GDM1 (cell line): ENCODE measurements at places on chromosomes 5 and 9.

DNA sequence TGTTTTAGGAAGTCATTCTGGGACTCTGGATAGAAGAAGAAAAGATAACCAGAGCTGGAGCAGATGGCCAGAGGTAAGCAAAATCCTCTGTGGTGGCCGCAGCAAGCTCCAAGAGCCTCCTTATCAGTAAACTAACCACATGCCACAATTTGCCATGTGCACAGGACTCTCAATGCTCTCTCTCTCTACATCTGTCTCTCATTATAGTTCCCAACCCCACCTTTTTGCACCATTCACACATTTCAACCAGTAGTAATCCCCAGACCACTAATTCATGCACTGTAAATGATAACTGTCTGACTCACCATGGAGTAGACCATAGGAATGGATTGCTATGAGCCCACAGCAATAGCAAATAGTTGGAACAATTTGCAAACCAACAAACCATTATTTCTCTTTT is 526.1 kb downstream of the TLR4 start:
- no peak for DNase-seq

DNA sequence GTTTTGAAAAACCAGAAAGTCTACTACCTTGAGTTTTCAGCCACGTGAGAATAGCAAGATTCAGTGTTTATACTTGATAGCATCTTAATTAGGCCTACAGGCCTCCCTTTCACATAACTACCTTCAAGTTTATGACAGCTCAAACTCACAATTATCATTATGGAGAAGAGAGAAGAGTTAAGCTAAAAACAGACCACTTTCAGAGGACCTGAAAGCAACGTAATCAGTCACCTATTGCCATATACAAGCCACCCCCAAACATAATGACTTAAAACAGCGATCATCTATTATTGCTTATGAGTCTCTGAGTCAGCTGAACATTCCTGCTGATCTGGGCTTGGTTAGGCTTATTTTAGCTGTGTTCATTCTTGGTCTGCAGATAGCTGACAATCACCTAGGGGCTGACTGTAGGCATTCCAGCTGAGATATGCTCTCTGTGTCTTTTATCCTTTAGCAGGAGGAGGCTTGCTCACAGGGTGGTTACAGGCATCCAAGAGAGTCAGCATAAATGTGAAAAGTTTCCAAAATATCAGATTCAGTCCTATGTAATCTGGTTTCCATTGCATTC is 130.9 kb downstream of the COX7C start:
- DNase-seq: no peak

DNA sequence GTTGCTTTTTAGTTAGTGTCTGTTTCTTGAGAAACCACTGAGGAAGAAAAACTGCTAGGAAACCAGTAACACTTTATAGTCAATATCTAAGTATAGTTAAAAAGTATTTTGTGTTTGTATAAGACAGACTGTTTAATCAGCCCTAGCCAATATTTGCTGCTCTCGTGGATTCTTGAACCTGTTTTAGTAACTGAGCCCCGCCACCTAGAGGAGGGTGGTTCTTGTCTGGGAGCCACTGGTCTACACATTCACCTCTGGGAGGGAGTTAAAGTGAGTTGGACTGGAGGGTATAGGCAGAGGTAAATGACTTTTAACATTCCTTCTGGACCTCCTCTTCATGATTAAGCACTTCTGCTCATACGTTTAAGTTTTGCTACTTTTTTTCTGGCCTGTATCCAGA is 117.2 kb downstream of the SPATA31D1 start:
- no peak for DNase-seq

GRCh38 chr9:96006961-96007360 is 131.5 kb downstream of the ERCC6L2 start:
- no peak for DNase-seq

DNA sequence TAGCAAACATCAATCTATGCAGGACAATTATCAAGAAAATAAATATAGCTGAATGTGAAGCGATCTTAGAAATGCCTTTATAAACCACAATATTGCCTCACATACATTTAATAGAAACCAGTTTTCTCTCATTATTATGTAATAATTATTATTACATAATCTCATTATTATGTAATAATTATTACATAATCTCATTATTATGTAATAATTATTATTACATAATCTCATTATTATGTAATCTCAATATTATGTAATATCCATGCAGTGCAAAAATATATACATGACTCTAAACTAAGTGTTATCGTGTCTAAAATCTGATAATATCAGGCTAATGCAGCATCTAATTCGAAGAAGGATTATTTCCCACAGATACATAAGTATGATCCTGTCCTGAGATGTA is 563.9 kb upstream of the SEMA6A start:
- no peak for DNase-seq

DNA sequence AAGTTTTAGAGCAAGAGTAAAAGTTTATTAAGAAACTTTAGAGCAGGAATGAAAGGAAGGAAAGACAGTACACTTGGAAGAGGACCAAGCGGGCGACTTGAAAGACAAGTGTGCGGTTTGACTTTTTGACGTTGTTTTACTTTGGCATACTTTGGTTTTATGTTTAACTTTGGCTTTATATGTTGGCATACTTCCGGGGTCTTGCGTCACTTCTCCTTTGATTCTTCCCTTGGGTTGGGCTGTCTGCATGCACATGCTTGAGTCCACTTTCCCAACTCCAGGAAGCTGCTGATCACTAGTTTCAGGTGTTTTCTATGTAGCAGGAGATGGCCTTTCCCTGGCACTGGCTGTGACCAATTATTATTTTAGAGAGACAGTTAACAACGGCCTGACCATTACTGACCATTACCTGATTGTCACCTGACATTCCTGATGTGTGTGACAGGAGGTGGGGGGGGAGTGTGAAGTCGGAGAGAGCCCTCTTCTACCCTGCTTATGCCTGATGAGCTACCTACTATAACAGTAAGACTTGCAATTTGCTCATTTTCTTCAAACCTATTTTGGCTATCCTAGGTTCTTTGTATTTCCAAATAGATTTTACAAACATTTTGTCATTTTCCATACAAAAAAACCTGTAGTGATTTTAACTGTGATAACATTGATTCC is 45.5 kb downstream of the TNFSF8 start:
- DNase-seq: no peak

GRCh38 chr5:158344376-158344775 is 485.4 kb upstream of the CLINT1 start:
- DNase-seq: no peak

GRCh38 chr5:92836855-92837755 is 743.9 kb downstream of the NR2F1-AS1 start:
- no peak for DNase-seq

- peak; percentile 63 for DNase-seq
Measured at GRCh38 chr9:22050924-22051323, 41.8 kb upstream of the CDKN2B start.

- DNase-seq: no peak
Measured at GRCh38 chr9:95107001-95107749, 210.3 kb downstream of the FANCC start.

DNA sequence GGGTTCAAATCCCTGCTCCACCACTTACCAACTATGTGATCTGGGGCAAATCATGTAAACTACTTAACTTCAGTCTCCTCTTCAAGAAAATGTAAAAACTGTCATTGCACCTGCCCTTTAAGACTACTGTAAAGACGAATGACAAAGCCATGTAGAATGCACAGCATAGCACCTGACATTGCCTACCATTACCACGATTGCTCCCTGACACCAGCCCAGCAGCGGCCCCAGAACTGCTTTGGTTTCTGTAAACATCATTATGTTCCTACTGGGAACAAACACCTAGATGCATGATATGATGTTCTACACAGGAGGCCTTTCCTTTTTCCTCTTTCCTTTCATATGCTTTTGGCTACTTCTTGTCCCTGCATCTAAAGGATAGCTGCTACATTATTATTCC is 23.1 kb upstream of the PLPP6 start:
- DNase-seq: no peak

DNA sequence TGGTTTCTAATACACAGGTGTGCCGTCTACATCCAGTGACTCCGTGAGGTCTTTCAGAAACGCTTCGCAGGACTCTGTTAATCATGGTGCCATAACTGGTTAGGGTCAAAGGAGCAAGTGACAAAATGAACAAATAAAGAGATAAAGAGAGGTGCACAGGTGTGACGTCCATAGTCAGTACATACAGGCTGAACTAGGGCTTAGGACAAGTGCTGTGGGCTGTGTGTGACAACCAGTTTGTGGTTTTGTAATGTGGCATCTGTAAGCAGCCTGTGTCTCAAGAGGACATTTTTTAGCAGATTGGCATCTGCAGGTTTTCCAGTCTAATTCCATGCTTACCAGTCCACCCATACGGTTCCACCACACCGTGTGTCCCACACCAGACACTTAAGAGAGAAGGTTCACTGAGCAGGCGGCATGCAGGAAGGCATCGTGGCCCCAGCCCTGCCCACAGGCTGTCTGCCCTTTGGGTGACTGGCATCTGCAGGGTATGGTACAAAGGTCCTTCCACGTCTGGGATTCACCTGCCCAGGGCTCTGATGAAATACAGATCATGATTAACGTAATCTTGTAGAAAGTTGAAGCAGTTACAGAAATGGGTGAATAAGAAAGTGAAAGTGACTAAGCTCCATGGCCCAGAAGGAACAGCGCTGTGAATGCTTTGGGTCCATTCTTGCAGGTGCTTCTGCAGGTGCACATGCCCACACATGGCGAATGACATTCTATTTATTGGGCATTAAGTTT is 26.9 kb downstream of the SRD5A1 start:
- DNase-seq: no peak

GRCh38 chr5:176888016-176888864 is 10.9 kb downstream of the HK3 start:
- no peak for DNase-seq

DNA sequence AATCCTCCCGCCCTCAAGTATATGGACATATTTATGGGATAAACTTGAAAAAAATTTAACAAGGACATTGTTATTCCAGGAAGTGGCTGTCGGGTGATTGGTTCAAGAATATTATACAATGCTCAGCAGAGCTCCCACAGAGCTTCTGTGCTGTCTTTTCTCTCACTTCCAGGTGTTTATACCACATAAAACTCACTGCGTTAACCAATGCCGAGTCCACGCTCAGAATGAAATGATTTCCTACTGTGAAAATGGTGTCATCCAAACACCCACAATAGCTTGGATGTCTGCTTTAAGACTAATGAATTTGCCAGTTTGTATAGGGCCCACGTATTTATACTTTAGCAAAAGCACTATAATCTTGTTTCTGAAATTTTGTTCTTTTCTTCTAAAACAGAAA is 368.2 kb downstream of the NDUFS4 start:
- DNase-seq: no peak

GRCh38 chr5:95591490-95591901 is 28.4 kb upstream of the GPR150 start:
- DNase-seq: no peak
